ENCODE measurements at places on chromosomes 16 and 17. TPM values are rescaled to one million over a fixed set of nuclear protein-coding genes. Genes with fewer than 3 reads are reported as not detected.
A peak's percentile ranks its signal among the peaks of the same experiment; 100 is the strongest.

DNA sequence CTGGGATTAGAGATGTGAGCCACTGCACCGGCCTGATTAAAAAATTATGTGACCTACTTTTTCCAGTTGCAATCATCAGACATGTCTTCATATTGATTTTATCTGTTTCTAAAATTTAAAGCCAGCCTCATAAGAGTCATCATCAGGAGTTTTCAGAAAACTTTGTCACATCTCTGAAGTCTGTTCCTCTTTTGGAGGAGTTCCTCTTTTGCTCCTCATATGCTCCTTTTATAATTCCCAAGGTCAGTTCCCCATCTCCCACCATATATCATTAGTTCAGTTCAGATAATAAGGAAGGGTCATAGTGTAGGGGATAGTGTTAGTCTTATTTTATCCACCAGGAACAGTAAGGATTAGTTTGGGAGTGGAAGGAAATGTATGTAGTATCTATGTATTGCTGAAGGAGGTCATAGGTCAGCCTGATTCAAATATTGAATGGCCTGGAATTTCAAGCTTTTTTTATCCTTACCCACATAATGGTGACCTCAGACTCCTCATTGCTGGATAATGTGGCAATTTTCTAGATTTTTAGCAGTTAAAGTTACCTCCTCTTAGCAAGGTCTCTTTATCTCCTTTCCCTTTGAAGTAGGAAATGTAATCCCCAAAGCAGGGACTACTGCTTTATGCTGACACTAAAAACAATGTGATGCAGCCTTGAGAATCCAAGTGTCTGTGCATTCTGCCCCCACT, 13.8 kb upstream of the DUSP14 start:
- no peak overlapping the region for H3K4me3 ChIP-seq
- H3K4me1 ChIP-seq: peaks cover 11% of the 10 kb centered on the region
- DNase-seq: no peak
- peak overlapping the region; percentile 37 for H3K27ac ChIP-seq
- no peaks in the 10 kb centered on the region for H3K27me3 ChIP-seq

MYOCD gene
- total RNA-seq: 5.4 TPM

CMTM2 gene
- 5.4 TPM for total RNA-seq

DNA sequence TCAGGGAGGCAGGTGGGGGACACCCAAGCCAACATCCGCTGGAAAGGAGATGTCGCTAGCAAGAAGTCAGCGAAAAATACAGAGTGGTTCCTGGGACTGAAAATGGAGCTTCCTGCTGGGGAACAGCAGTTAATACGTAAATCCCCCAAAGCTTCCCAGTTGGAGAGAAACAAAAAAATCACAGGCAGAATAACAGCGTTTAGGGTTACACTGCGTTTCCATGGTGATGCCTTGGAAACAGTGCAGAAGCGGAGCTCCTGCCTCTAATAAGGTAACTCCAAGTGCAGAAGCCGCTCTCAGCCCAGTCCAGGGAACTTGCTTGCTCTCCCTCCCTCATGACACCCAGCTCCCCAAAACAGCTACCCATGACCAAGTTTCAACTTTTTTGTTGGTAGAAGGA, 73.4 kb downstream of the PLD6 start:
- H3K27ac ChIP-seq: no peak overlapping the region
- peaks cover 98% of the 10 kb centered on the region for H3K36me3 ChIP-seq
- no peak overlapping the region for H3K4me3 ChIP-seq
- no peak for DNase-seq
- H3K27me3 ChIP-seq: no peaks in the 10 kb centered on the region
- peaks cover 7% of the 10 kb centered on the region for H3K4me1 ChIP-seq

CCDC57 gene
- total RNA-seq: 41.7 TPM

DNA sequence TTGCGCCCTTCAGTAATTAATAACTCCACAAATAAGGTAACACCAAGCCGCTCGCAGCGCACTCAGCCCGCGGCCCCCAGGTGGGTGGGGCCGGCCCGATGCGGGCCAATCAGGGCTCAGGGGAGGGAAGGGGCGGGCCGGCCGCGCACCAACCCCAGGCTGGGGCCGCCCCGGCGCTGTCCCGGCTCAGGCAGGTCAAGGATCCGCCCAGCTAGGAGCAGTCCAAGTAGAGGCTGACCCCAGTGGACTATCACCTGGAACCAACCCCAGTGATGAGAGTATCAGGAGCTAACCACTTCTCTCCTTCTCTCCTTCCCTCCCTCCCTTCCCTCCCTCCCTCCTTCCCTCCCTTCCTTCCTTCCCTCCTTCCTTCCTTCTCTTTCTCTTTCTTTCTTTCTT, 110.8 kb downstream of the C16orf78 start:
- H3K27ac ChIP-seq: no peak overlapping the region
- no peak overlapping the region for H3K4me3 ChIP-seq
- no peaks in the 10 kb centered on the region for H3K36me3 ChIP-seq
- DNase-seq: peak; percentile 40
- H3K4me1 ChIP-seq: peaks cover 5% of the 10 kb centered on the region
- H3K27me3 ChIP-seq: peaks cover 15% of the 10 kb centered on the region

DNA sequence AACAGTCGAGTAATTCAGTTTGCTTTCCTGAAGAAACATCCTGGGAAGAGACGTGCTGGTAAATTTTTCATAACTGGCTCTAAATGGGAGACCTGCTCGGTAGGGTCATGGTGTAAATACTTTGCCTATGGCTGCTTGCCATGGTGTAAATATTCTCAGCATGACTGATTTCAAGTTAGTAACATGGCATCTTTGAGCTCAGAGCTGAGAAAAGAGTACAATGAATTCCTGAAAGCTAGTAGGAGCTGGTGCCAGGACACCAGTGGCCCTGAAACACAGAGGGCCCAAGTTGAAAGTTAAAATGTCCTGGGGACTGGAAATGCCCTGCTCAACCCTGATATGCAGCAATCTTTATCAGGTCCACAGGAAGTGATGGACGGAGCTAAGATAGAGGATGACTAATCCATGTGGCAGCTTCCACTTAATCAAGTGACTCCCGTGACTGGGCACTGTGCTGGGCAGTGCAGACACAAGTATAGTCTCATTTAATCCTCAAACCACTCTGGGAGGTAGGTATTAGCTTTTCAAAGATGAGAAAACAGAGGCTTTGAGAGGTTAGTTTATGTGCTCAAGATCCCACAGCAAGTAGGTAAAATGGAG, 130.1 kb upstream of the ADAMTS18 start:
- no peak for DNase-seq
- no peaks in the 10 kb centered on the region for H3K36me3 ChIP-seq
- no peak overlapping the region for H3K27ac ChIP-seq
- no peaks in the 10 kb centered on the region for H3K4me1 ChIP-seq

KRT33A gene
- total RNA-seq: not detected

CCDC144A gene
- total RNA-seq: 6.6 TPM

DNA sequence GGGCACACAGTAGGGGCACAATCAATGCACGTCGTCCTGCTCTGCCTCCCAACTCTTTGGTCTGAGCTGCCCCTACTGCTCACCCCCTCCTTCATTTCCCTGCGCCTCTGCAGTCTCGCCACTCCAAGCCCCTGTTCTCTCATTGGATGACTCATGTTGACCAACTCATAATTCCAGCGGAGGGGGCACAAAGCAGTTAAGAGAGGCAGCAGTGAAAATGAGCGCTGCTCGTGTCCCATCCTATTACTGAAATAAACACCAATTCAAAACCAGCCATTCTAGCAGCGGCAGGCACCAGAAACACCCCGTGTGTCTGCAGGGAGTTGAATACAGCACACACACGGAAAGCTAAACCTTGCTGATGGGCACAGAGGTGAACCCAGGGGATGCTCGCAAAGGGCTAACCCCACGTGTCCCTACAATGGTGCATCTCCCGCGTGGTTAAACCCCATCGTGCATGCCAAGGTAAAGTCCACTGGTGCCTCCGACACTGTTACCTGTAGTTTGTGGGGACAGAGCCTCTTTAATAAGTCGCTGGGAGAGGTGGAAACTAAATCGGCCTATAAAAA, 310.4 kb downstream of the XYLT1 start:
- no peak overlapping the region for H3K4me3 ChIP-seq
- DNase-seq: no peak
- no peaks in the 10 kb centered on the region for H3K27me3 ChIP-seq
- no peak overlapping the region for H3K27ac ChIP-seq
- no peaks in the 10 kb centered on the region for H3K4me1 ChIP-seq
- no peaks in the 10 kb centered on the region for H3K36me3 ChIP-seq

DNA sequence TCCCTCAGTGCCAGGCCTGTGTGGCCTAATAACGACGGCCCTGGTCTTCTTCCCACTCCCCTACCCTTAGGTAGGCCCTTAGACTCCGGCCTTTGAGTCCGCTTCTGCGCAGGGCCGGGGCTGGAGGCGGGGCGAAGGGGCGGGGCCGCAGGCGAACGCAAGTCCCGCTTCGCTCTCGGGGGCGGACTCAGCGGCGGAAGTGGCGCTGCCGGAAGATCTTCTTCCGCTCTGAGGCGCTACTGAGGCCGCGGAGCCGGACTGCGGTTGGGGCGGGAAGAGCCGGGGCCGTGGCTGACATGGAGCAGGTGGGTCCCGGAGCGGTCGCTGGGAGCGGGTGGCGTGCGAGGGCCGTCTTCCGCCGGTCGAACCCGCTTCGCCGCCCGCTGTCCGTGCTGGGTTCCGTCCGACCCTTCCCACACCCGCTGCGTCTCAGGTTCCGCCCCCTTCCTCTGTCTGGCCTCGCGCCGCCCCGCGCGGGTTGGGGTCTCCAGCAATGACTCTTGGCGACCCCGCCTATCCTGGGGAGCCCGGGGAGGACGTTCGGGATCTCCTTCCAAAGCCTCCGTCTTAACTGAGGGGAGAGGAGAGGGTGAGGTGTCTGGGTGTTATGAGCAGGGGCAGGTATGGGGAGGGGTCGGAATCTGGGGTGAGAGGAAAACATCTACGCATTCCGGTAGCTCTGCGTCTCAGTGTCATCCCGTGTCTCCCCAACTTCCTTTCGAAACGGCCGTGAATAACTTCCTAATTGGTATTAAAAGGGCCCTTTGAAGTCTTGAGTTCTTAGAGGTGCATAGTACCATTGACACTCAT, at the start of gene STARD3:
Gene STARD3, plus strand, starts transcription at position 218 of the 810 bp plus-strand sequence. CDS start 16,388 bp downstream, outside the sequence.
- H3K36me3 ChIP-seq: no peaks in the 10 kb centered on the region
- H3K27ac ChIP-seq: peak within 1 kb of the TSS; percentile 77
- H3K27me3 ChIP-seq: no peaks in the 10 kb centered on the region
- H3K4me3 ChIP-seq: peak within 1 kb of the TSS; percentile 77
- H3K4me1 ChIP-seq: peaks cover 76% of the 10 kb centered on the region
- peak; percentile 94 for DNase-seq

All from left lung (tissue), 14 donors.